ENCODE measurements at places on chromosomes 12 and 14.

- DNase-seq = no peak
Measured at GRCh38 chr12:131912518-131913274, 16.4 kb upstream of the PUS1 start.

- DNase-seq = no peak
Measured at GRCh38 chr12:81949416-81949815, 190.3 kb upstream of the PPFIA2 start.

DNA sequence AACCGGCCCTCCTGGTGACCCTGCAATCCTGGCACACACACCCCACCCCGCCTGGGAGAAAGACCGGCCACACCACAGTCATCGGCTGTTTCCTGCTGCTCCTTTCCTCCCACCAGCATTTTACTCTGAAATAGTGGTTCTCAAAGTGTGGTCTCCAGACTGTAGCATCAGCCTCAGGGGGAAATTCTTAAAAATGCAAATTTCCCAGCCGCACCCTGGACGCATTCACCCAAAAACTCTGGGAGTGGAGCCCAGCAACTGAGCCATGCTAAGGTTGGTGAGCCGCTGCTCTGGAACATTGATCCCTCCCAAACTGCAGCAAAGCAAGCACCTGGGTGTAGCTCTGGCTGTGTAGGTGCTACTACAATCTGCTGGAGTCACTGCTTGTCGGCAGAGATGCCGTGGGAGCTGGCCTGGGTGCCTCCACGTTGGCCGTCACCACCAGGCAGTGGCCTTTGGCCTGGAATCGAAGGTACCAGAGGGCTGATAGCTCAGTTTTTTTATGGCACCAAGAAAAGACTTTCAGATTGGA lies 38.4 kb upstream of the BCL2L14 start:
- DNase-seq = no peak

GRCh38 chr12:80925983-80926382 lies 11.8 kb downstream of the LIN7A start:
- no peak for DNase-seq

- no peak for DNase-seq
Measured at GRCh38 chr14:95701846-95702221, 12.1 kb downstream of the TCL1A start.

- DNase-seq = no peak
Measured at GRCh38 chr14:96991226-96991625, 194.0 kb downstream of the VRK1 start.

- DNase-seq = no peak
Measured at GRCh38 chr14:51573607-51574006, 78.1 kb upstream of the FRMD6 start.

GRCh38 chr14:100017553-100017952 lies 47.7 kb upstream of the EVL start:
- no peak for DNase-seq

- no peak for DNase-seq
Measured at GRCh38 chr14:34711169-34711568, 3.2 kb downstream of the CFL2 start.

DNA sequence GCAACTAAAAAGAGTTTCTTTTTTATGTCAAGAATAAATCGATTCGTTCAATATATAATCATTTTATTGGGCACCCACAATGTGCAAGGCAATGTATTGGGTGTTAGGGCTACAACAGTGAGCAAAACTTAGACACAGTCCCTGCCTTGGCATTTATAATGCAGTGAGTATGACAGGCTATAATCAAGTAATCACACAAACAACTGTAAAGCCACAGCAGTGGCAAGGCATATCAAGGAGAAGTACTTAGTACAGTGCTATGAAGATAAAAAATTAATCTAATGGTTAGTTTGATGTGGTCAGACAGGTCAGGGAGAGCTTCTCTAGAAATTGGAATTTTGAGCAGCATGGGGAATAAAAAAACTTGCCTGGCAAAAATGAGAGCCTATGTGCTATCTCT lies 39.5 kb upstream of the OTOGL start:
- DNase-seq = no peak

GRCh38 chr14:63727231-63727735 lies 582 bp downstream of the SGPP1 start:
- no peak for DNase-seq

GRCh38 chr14:21257394-21257909 lies 11.8 kb downstream of the HNRNPC start:
- DNase-seq = no peak

DNA sequence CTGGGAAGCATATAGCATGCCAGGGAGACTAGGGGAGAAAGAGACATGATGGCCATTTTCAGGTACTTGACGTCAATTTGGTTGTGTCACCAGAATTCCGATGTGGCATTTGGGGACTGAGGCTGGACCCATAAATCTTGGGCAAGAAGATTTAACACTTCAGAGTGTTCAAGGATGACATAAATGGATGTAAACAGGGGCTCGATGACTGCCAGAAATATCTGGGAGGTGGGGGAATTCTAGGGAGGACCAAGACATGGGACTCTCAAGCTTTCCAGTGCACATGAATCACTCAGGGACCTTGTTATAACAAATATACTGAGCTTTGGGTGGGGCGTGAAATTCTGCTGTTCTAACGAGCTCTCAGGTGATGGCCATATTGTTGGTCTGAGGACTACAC lies 17.8 kb downstream of the HAL start:
- DNase-seq = no peak

DNA sequence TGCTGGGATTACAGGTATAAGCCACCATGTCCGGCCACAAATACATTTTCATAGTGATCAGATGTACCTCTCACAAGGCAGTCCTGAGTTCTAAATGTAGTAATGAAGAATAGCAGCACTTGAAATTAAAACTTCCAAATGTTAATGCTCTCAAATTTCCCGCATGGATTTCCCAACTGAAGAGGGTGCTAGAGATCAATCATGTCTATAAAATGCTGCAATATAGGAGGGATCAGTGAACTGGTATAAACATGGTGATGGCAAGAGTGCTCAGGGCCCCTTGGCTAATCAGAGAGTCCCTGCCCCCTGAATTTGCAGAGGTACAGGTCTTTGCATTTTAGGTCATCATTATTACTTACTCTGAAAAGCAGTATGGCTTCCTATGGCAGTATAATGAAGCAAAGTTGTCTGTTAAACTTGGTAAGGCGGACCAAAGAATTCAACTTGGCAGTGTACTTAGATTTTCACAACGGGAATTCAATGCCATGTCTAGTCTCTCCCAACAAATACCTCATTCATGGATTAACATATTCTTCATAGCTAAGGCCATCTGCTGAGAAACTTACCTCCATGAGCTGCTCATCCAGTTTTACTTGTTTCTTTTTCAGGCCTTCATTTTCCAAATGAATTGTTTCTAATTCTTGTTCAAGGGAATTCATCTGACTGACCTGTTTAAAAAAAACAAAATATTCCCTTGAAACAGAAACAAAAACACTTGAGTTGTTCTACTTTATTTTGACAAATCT lies 67.0 kb upstream of the SAV1 start:
- DNase-seq = no peak

- DNase-seq = no peak
Measured at GRCh38 chr14:29290441-29290840, 523.9 kb downstream of the FOXG1 start.

GRCh38 chr14:23297611-23298277 lies 4.9 kb downstream of the PPP1R3E start:
- no peak for DNase-seq

GRCh38 chr12:73361156-73361863 lies 1089.1 kb downstream of the TRHDE start:
- no peak for DNase-seq

- no peak for DNase-seq
Measured at GRCh38 chr12:100718187-100718586, 76.4 kb upstream of the ANO4 start.

GRCh38 chr14:69317102-69317755 lies 57.3 kb downstream of the GALNT16 start:
- no peak for DNase-seq

- no peak for DNase-seq
Measured at GRCh38 chr14:76643887-76644286, 117.4 kb upstream of the VASH1 start.

DNA sequence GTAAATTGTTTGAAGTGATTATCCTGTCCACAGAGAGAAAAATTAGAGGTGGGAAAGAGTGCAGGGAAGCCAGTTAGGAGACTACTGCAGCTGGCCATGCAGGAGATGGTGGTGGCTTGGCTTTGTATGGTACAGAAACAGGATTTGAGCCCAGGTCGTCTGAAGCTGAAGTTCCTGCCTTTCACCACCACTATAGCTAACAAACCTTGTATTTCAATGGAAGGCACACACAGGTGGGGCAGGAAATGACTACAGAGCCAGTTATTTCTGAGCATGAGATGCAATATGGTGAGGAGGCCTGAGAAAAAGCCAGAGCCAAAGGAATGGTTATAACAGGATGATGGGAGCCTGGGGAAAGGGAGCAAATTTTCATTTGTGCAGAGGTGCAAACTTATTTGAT lies 103.9 kb downstream of the BTG1 start:
- no peak for DNase-seq

- no peak for DNase-seq
Measured at GRCh38 chr14:31252865-31253264, 45.3 kb upstream of the HECTD1 start.

- DNase-seq = no peak
Measured at GRCh38 chr12:115163710-115164109, 479.7 kb upstream of the TBX3 start.

DNA sequence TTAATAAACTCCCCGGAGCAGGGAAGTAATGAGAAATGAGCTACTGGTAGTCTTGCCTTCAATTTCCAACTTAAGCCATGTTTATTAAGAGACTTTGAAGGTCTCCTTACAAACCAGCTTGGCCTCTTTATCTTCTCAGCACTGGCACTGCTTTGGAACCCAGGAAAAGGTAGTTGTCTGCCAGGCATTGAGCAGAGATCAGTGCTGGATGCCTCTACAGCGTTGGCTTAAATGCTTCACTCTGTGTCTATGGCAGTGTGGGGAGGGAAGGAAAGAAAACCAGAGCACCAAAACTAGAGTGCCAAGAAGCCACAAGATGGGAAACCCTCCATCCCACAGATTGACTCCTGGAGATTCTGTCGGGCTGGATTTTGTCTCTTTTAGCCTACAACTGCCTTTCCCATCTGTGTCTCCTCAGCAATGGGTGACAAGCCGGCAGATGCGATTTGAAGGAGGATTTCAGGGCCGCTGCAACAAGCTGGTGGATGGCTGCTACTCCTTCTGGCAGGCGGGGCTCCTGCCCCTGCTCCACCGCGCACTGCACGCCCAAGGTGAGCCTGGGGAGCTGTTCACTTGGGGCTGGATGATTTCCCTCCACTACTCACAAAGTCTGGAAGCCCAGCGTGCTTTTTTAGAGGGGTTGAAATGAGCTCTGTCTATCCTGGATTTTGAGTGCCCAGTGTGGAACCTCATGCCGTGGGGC lies 57.3 kb downstream of the FNTB start:
- no peak for DNase-seq

GRCh38 chr14:53743371-53743770 lies 213.3 kb downstream of the BMP4 start:
- DNase-seq = no peak

DNA sequence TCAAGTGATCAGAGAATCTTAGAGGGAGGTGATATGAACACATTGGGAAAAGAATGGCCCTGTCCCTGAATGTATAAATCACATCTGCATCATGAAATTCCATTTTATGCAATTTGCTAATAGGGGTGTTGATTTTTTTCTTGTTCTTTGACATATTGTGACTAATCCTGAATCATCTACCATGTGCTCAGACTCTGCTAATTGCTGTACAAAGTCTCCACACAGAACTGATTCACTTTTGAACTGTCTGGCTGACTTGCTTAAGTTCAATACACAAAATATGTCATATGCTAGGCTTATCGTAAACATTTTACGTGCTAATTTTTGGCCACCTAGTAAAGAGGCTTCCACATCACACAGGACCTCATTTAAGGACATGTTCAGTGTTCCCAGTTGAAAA lies 2.6 kb downstream of the TMEM132D start:
- no peak for DNase-seq

DNA sequence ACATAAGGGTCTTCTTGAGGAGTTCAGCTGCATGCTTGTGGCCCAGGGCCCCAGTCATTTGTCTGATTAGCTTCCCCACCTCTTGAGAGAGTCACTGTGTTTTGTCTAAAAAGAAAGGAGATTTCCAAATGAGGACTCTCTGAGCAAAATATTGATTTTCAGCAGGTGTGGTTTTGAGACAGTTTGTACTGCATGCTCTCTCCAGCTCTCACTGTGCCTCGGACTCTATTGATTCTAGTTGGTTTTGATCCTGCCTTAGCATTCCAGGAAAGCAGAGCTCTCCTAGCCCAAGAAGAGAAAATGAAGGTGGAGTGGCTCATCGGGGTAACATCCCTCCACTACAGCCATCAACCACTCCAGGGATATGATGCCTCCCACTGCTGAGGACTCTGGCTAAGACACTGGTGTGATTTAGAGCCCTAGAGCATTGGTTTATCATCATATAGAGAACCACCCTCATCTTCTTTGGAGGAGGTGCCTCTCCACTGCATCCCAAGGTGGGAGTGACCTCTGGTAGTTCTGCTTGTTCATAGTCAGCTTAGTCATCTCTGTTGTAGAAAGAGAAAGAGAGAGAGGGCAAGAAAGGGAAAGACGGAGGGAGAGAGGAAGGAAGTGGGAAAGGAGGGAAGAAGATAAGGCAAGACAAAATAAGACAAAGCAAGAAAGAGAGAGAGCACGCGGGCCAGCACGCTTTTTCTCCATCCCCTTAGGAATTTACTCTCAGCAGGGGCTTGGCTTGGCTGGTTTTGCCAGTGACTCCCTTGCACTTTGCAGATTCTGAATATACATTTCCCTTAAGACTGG lies 365.6 kb downstream of the DPF3 start:
- DNase-seq = no peak

DNA sequence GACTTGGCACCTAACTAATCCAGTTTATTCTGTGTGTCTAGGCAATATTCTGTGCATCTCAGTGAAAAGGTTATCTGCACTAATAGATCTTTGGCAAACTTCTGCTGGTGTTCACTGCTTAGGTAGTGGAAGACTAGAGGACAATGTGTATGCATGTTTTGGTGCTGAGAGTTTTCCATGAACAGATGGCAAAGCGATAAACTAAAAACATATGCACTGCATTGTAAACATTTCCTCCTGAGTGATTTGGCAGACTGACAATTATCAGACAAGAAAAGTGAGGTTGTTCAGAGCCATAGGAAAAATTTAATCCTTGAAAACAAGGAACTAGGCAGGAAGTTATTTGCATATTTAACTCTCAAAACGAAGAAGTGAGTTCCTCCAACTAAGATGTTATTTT lies 400.4 kb downstream of the ATP23 start:
- no peak for DNase-seq

DNA sequence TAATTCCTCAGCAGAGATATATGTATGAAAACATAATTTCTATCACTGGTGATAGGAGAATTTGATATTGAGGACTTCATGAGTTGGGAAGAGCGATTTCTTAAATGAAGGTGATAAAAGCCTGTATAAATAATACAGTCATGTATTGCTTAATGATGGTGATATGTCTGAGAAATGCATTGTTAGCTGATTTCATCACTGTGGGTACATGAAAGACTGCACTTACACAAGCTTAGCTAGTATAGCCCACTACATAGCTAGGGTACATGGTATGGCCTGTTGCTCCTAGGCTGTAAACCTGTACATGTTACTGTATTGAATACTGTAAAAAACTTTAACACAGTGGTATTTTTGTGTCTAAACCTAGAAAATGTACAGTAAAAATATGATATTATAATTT lies 63.4 kb downstream of the ANO4 start:
- no peak for DNase-seq

GRCh38 chr12:26678697-26679660 lies 154.0 kb downstream of the ITPR2 start:
- no peak for DNase-seq

- DNase-seq = no peak
Measured at GRCh38 chr14:23252420-23253333, 14.9 kb downstream of the RNF212B start.

All from hippocampal formation (tissue), 2 donors.